ENCODE measurements at places on chromosomes 2 and 18.

GRCh38 chr2:137947032-137947727 is 17.1 kb upstream of the HNMT start:
- no peak for DNase-seq

DNA sequence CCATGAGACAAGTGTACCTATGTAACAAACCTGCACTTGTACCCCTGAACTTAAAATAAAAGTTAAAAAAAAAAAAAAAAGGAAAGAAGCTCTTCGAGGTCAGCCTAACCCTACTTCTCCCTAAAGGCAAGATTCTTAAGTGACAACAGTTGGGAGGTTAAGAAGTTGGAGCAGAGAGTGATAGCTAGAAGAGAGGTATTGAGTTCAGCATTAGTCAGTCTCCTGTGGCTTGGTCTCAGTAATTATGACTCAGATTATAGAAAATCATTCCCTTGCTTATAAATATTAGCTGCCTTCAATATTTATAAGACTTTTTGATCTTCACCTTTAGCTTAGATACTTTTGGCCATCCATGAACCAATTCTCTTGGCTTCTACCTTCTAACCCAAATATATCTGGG is 926.8 kb upstream of the SLC39A10 start:
- DNase-seq, result no peak

- DNase-seq, result no peak
Observed at GRCh38 chr2:224861266-224861665, 145.1 kb upstream of the CCDC195 start.

GRCh38 chr2:119741868-119742267 is 17.9 kb upstream of the PTPN4 start:
- DNase-seq, result no peak

- DNase-seq, result no peak
Observed at GRCh38 chr2:140200764-140201163, 1420.6 kb upstream of the NXPH2 start.

GRCh38 chr2:68225119-68225632 is 27.2 kb downstream of the PPP3R1 start:
- DNase-seq, result peak; percentile 10

GRCh38 chr2:168050377-168050776 is 197.0 kb downstream of the STK39 start:
- no peak for DNase-seq

GRCh38 chr2:164127971-164128527 is 392.2 kb upstream of the FIGN start:
- no peak for DNase-seq

DNA sequence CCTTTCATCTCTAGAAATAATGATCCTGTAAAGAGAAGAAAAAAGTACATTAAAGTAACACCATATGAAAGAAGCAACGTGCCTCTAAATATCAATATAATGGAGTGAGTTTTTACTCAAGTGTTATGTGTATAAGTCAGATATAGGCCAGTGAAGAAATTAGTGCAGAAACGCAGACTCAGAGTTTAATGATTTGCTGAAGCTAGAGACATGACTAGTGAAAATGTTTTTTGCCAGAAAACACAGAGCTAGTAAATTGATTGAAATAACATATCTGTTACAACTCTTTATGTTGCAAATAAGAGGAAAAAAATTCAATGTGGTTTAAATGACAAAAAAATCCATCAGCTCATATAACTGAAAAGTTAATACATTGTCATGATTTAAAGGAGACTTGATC is 217.2 kb upstream of the NXPH2 start:
- DNase-seq, result no peak

DNA sequence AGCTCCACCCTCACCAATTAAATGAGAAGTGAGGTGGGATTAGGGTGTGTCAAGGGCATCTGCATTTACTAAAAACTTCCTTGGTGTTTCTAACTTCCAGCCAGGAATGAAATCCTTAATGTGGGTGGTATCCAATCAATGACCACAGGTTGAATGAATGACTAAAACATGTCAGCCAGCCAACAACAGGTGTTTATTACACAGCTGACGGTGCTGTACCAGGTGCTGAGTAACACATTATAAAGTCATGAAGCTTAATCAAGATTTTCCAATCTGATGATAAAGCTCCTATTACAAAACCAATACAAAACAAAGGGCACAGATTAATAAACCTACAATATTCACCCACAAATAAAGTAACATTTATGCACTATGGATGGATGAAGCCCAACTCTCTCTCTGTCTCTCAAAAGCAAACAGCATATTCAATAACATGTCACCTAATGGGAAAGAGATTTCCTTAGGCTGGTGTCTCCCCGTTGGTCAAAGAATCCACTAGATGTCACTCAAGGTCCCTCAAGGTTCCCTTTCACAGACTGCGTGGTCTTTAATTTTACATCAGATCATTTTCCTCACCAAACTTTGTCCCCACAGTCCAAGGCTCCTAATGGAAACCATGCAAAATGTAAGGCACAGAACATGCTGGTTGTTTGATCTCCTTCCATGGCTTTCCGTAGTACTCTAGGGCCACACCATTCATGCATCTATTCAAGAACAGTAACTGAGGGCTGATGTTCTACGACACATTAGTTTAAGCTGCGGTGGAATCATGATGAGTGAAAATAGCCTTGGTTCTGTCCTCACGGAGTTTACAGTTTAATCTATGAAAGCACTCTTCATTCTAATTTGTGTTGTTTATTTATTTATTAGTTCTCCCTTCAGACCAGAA is 6.4 kb upstream of the PTPN4 start:
- peak; percentile 39 for DNase-seq

DNA sequence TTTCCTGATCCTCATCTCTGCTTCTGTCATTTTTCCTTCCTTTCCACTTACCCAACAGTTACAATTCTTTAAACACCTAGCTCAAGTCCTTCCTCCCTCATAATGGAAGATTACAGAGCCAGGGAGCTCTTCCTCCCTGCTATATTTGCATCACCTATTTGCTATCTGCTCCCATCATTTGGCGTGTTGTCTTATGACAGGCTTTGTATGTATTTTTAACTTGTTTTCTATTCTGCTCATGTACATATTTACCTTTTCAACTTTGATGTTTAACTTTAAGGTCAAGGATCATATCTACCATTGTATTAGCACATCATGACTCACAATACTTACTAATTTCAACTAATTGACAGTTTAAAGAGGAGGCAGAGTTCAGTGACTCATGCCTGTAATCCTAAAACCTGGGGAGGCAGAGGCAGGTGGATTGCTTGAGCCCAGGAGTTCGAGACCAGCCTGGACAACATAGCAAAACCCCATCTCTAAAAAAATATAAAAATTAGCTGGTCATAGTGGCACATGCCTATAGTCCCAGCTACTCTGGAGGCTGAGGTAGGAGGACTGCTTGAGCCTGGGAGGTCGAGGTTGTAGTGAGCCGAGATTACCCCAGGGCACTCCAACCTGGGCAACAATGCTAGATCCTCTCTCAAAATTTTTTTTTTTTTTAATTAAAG is 308.0 kb upstream of the STON1 start:
- DNase-seq, result no peak

DNA sequence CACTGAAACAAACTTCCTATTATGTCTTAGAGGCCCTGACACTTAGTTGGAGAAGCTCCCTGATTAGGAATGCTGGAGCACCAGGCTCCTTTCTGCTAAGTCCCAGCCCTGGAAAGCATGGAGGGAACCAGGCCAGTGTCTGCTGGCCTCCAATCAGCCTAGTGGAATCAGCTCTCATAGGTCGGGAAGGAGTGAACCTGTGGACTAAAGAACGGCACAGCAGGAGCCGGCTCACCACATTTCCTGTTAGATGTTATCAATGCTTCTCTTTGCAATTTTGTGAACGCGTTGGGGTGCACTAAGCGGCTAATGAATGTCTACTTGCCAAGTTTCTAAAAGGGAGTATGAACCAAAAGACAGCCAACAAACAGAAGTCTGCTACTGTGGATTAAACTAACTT is 296.6 kb downstream of the NAPG start:
- no peak for DNase-seq

DNA sequence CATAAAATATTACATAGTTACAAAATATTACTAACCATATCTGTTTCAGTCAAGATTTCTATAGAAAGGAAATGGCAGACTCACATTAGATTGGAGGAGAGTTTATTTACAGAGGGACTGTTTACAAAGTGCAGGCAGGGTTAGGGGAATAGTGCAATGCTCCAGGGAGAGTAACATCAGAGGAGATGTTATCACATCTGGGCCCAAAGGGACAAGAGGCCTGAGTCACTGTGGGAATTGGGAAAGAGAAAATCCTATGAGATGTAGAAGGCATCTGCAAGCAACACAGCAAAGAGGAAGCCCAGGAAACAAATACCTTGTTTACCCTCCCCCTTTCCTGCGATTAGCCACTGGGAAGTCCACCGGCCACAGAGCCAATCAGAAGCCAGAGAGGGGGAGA is 227.3 kb upstream of the TANK start:
- DNase-seq, result no peak

GRCh38 chr18:22643731-22644130 is 226.0 kb upstream of the CTAGE1 start:
- DNase-seq, result no peak

DNA sequence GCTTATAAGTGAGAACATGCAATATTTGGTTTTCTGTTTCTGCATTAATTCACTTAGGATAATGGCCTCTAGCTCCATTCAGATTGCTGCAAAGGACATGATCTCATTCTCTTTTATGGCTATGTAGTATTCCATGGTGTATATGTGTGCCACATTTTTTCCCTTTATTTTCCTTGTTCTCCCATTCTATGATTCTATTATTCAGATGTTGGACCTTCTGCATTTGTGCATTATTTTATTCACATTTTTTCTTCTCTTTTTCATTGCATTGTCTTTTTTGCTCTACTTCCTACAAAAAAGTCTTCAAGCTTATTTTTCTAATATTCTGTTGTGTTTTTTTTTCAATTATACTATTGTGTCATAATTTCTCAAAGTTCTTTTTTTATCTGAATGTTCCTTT is 11.1 kb upstream of the ANTXR1 start:
- DNase-seq, result no peak

GRCh38 chr2:80054346-80054675 is 250.2 kb downstream of the LRRTM1 start:
- DNase-seq, result no peak

- DNase-seq, result peak; percentile 87
Observed at GRCh38 chr2:74457549-74458131, 598 bp upstream of the WBP1 start.

GRCh38 chr2:174335988-174336500 is 1.3 kb downstream of the SP9 start:
- no peak for DNase-seq

GRCh38 chr2:68544811-68545210 is 77.4 kb downstream of the APLF start:
- no peak for DNase-seq

DNA sequence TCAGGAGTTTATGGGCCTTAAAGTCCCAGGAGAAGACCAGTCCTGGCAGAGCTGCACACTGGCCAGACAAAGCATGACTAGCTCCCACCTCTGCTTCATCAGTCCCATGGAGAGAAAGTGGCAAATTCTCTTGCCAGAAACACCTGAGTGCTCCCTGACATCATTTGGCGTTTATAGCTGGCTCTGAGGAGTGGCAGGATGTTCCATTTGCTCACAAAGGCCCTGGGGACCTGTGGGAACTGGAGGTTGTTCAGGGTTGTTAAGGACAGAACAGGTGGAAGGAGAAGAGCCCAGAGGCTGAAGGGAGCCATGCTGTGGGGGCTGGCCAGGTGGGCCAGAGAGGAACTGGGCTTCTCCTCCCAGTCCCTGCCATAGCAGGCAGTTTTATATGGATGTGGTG is 56.1 kb downstream of the RPL37A start:
- no peak for DNase-seq

DNA sequence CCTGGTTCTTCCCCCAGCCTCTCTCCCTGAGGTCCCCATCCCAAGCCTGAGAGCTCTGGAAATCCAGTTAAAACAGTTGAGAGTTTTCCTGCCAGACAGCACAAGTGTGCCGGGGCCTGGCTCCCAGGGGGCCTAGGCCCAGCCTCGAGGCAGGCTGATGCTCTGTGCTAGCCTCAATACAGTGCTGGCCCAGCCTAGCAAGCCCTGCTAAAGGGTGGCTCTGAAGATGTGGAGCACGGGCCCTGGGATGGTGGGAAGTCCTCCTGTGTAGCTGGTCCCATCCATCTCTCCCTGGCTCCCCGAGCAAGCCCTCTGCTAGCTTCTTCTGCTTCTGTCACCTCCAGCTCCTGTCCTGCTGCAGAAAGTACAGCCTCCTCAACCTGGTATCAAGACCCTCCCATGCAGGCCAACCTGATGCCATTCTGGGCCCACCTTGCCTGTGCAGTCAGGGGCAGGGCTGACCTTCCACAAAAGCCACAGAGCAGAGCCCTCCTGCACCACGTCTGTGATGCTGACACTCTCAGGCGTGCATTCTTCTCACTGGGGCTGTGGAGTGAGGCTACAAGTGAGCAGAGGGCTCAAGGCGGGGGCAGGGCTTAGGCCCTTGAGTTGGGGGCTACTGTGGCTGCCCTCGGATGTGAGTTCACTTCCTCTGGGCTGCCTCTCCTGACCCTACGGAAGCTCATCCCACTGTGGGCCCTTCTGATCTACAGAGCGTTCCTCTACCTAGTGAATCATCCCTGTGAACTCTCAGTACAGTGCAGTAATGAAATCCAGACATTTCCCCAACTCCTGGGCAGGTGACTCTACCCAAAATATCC is 60.1 kb upstream of the LAPTM4A start:
- DNase-seq, result no peak

DNA sequence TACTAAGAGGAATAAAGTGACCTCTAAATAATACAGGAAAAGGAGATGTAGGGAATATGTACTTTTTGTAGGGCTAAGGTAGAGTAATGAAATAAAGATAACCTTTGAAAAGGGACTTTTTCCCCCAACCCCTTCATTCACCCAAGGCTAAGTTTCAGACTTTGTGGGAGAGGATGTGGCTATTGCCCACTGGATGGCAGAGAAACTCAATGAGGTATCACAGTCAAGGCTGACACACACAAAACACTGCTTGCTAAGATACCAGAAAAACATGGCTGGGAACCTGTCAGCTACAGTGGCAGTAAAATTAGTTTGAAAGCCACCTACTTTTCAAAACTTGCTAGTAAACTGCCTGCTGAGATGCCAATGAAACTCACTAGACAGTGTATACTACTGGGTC is 158.8 kb upstream of the WDSUB1 start:
- no peak for DNase-seq

DNA sequence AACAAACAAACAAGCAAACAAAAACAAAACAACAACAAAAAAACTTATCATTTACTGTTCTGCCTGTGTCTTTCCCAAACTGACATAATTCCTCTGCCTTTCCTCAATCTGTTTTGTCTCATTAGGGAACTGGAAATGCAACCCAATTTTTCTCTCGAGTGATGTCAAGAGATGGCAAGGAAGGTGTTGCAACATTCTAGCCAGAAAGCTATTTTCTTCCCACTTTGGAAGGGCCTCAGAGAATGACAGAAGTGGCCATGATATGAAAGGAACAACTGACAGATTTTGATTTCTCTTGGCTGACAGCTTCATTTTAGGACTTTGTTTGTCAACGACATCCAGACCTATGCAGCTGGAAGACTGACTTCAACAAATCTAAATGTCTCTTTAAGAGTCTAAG is 24.7 kb downstream of the RND3 start:
- DNase-seq, result no peak

DNA sequence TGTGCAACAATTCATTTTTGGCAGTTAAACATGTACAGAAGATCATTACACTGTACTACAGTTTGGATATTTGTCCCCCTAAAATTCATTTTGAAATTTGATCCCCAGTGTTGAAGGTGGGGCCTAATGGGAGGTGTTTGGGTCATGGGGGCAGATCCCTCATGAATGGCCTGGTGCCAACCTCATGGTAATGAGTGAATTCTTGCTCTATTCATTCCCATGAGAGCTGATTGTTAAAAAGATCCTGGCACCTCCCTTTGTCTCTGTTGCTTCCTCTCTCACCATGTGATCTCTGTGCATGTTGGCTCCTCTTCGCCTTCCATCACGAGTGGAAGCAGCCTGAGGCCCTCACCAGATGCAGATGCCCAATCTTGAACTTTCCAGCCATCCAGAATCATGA is 140.6 kb downstream of the GCA start:
- DNase-seq, result no peak
